ENCODE measurements at places on chromosomes 1 and 21.

- DNase-seq: no peak
Observed at GRCh38 chr1:204725821-204726448, 40.4 kb upstream of the LRRN2 start.

DNA sequence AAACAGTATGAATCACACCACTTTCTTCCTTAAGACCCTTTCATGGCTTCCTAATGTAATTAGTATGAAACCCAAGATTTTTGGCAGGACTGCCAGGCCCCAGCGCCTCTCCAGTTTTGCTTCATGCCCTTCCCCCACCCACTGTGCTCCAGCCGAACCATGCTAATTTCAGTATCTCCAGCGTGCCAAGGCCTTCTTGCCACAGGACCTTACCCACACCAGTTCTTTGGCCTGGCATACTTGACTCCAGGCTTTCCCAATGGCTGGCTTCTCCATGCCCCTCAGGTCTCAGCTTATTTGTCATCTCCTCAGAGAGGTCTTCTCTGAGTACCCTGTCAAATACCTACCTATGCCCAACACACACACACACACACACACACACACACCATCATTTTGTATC lies 38.5 kb downstream of the ACP6 start:
- DNase-seq: no peak

- DNase-seq: no peak
Observed at GRCh38 chr1:87956072-87956471, 627.4 kb downstream of the LMO4 start.

GRCh38 chr1:38038861-38039260 lies 7.7 kb downstream of the POU3F1 start:
- no peak for DNase-seq

DNA sequence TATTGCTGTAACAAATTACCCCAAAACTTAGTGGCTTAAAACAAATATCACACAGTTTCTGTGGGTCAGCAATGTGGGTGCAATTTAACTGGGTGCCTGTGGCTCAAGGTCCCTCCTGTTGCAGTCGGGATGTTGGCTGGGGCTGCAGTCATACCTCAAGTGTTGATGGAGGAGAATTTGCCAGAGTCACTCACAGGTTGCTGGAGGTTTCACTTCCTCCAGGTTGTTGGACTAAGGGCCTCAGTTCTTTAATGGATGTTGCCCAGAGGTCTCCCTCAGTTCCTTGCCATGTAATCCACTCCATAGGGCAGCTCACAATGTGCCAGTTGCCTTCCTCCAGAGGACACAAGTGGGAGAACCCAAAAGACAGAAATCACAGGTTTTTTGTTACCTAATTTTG lies 2.5 kb upstream of the TAF13 start:
- no peak for DNase-seq

- no peak for DNase-seq
Observed at GRCh38 chr1:92480200-92480812, 6.4 kb downstream of the GFI1 start.

DNA sequence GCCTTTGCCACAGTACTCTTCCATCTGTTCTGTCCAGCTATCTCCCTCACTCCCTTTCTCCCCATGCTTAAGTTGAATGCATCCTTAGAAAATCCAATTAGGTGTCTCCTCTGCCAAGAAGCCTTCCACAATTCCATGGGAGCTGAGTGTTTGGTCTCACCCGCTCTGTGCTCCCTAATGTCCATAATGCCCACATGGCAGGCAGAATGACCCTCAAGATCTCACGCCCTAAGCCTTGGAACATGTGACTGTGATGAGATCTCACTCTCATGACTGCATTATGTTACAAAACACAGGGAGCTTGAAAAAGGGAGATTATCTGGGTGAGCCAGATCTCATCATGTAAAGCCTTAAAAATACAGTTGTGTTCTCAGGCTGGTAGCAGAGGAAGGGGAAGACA lies 229.4 kb downstream of the OMA1 start:
- DNase-seq: no peak

- DNase-seq: no peak
Observed at GRCh38 chr1:201328576-201328975, 45.3 kb downstream of the PKP1 start.
